RPMI8226 (cell line): ENCODE measurements at places on chromosomes 2 and 18.

DNA sequence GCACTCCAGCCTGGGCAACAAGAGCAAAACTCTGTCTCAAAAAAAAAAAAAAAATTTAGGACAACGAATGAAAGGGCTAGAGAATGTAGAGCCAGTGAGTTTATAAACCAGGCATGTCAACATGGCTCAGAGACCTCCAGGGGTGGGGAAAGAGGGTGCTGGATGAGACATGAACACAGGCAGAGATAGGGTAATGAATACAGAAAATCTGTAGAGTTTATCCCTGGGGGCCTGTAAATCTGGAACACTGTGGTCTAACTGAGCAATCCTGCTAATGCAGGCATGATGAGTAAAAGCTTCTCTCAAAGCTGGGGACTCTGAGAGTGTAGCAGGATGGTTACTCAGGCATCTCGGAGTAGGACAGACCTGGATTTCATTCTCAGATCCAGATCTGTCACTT is 59.2 kb upstream of the IGFBP2 start:
- no peak for DNase-seq

GRCh38 chr2:29469961-29470360 is 354.7 kb downstream of the CLIP4 start:
- no peak for DNase-seq

GRCh38 chr2:168186452-168186851 is 60.9 kb downstream of the STK39 start:
- DNase-seq = no peak

GRCh38 chr2:240369801-240370585 is 65.5 kb upstream of the GPC1 start:
- DNase-seq = peak; percentile 64

GRCh38 chr2:189254268-189254883 is 74.8 kb upstream of the COL5A2 start:
- no peak for DNase-seq

- DNase-seq = no peak
Observed at GRCh38 chr2:209314653-209315052, 109.2 kb upstream of the MAP2 start.

- DNase-seq = no peak
Observed at GRCh38 chr2:180322781-180323180, 315.7 kb upstream of the CWC22 start.

GRCh38 chr18:56541340-56541739 is 97.1 kb downstream of the TXNL1 start:
- DNase-seq = peak; percentile 12

DNA sequence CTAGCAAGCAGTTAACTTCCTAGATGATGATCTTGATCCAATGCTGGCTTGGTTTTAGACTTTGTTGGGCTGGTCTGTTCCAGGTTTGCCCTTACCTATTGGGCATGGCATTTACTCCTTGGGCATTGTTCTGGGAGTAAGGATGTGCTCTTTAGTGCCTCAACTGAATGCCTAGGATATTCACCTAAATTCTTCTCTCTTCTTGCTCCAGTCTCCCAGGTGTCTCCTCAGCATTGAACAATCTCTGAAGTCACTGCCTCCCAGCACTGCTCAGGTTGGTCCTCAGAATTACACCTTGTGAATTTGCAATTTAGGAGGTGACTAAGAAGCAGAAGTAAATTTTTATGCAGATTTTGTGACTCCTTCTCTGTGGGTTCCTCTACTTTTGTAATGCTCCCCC is 307.7 kb upstream of the COL3A1 start:
- DNase-seq = no peak

DNA sequence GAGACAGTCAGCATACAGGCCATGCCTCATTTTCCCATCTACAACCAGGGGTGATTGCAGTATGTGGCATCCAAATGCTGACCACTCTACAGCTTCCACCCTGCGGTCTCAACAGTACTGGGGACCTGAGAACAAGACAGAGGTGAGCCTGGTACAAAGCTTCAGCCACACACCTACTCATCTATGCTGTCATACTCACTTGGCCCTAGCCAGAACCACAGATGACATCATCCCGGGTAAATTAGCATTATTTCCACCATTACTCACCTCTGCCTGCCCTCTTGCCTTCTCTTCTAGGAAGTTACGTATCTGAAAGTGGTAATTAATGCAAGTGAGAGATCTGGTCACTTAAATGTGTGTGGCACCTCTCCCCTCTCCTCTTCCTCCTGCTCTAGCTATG is 208.2 kb upstream of the ARL4C start:
- no peak for DNase-seq

GRCh38 chr2:109333414-109334210 is 204.6 kb downstream of the SH3RF3 start:
- no peak for DNase-seq

DNA sequence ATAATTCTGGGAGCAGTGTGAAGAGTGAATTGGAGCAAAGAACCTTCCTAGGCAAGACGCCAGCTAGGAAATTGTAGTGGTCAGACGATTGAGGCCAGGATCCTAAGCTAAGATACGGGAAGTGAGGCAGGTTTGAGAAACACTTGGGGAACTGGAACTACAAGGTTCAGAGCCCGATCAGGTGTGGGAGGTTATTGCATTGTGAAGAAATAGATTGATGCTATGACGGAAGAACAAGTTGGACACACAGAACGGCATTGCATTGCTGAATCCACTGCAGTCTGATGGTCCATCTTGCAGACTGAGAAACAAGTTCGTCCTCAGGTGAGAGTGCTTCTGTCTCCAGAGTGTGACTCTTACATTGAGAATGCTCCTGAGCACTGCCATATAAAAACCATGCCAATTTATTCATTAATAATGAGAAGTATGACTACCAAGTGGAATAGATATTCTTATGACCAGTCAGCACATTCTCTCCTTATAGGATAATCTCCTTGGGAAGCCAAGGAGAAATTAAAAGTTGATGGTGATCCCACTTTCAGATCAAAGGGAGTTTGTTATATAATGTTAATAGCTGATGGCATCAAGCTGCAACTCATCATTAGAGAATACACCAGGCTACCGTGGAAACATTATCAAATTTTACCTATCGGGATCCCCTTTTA is 30.9 kb downstream of the ANTXR1 start:
- DNase-seq = no peak

DNA sequence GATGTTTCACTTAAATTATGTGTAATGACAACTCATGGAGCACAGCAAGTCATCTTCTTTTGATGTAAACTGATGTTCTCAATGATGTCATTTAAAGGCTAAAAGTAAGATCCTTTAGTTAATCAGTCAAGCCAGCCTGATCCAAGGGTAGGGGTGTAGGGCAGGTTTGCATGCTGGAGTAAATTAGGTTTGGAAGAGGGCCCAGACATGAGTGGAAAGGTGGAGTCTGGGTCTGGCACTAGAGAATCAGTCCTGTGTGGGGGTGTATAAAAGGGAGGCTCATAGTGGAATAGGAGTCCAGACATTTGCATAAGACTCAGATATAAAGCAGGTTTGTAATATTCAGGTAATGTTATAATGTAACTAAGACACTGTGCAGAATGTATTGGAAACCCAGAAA is 88.8 kb upstream of the NYAP2 start:
- DNase-seq = no peak

- no peak for DNase-seq
Observed at GRCh38 chr2:98917031-98917471, 19.0 kb downstream of the CRACDL start.

DNA sequence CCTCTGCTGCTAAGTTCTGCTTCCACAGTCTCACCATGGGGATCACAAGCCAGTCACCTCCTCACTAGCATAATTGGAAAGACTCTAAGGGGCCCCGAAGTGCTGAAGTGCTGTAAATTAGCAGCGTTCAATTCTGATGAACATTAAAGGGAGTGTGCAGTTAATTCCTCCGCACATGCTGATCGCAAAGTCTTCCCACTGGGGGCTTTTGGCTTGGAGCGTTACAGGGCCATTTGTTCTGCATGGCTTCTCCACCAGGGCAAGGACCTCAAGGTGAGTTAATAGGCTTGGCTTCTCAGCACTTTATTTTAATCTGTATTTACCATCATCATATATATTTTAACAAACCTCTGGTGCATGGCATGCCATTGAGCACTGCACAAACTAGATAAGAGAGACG is 216.3 kb upstream of the PARD3B start:
- no peak for DNase-seq

GRCh38 chr2:160928854-160929301 is 231.3 kb upstream of the TANK start:
- DNase-seq = no peak

DNA sequence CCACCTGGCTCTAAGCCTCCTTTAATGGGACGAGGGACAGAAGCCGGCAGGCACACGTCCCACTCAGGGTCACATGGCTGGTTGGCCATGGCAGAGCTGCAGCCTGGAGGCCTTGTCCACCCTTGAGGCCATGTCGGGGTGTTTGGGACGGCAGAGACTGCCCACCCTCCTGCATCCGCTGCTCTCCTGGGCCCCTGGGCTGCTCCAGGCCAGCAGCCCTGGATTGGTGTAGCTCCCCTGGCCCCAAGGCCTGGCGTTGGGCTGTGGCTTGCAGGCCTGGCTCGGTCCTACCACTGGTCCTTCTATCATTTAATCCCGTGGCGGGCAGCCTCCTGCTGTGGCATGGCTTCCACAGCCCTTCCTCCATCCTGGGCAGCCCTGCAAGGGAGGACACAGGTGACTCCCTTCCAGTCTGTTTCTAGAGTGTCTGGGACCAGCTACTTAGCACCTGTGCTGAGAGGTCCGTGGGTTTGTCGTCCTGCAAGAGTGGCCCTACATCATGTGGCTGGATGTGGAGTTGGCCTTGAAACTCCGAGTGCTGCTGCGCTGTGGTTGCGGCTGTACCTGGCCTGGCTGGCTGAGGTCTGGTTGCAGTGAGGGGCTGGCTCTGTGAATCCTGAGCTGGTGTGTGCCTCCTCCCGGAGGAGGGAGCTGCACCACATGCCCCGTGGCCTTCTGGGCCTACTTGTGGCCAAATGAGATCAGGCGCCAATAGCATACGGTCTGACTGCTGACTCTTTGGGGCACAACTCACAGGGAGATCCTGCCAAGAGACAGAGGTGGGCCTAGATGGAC is 67.3 kb downstream of the SH3RF3 start:
- DNase-seq = no peak

GRCh38 chr2:95004711-95005110 is 20.8 kb upstream of the MAL start:
- no peak for DNase-seq

GRCh38 chr18:60259052-60259681 is 113.4 kb downstream of the MC4R start:
- no peak for DNase-seq

DNA sequence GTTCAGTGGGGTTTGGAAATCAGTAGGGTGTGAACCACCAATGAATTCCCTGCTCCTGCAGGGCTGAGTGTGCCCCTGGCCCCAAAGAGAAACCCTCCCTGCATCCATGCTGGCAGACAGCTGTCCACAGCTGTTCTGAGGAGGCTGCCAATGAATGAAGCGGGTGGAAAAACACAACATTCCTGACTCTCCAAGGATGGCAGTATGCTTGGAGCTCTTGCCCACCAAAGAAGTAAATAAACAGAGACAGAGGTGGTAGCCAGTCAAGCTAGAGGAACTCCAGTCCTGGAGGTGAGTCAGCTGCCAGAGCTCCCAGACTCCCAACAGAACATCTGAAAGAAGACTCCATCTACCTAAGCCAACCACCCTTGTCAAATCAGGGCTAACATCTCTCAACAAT is 6.2 kb downstream of the ZBTB7C start:
- DNase-seq = no peak

GRCh38 chr2:159620796-159621195 is 4.4 kb upstream of the BAZ2B start:
- DNase-seq = no peak

DNA sequence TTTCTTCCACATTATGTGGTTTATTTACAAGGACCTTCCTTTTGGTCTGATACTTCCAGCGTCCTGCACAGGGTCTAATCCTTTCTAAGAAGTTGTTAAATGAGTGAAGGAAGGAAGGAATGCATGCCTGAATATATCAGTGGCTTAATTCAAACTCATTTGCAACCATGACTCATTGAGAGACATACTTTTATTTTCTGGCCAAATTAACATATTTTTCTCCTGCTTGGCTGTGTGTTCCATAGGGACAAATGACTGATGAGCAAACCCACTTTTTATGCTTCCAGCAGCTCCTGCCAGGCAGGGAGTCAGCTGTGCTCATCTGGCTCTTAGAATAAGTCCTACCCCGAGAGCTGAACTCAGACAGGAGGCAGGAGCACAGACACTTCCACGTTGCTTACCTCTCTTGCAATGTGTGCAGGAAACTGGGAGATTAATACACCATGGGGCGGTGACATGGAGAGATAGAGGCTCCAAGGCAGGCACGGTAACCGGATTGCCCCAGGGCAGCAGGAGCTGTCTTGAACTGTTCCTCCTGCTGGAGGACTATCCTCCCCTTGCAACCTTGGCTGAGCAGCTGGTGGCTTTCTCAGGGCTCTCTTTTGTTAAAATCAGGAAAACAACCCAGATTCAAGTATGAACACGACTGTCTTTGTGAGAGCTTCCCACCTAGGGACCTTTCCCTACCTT is 667.5 kb upstream of the HS6ST1 start:
- no peak for DNase-seq

DNA sequence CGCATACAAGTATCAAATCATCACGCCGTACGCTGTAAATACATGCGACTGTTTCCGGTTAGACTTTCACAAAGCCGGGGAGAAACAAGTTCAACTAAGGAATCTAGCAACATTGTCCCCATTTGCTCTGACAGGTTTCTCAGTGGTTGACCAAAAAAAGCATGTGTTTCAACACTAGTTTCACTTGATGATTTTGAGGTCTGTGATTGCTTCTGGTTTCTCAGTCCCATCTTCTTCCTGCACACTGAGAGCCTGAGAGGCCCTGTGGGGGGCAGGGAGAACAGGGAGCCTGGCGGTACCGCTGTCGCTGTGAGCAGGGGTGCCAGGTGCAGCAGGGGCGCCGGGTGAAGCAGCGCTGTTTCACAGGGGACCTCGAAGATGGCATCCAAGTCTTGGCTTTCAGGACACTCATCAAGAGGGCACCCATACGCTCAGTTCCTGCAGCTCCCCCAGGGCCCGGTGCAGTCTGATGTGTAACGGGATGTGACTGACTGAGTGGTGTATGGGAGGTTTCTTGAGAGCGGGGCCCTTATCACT is 270.9 kb downstream of the TWIST2 start:
- no peak for DNase-seq

- no peak for DNase-seq
Observed at GRCh38 chr2:149001496-149001895, 37.0 kb upstream of the LYPD6B start.

DNA sequence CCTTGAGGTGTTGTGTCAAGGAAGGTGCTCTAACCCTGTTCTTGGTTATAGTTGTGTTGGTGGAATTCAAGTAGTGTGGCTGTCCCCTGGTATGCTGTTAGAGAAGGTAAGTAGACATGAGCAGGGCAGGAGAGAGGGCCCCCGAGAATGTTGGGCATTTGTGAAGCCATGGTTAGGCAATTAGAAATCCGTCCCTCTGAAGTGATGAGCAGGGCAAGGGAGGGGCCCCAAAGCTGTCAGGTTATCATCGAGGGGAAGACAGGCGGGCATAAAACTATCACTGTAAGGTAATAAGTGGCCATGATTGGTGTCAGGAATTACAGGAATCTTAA is 5.2 kb downstream of the XRCC5 start:
- no peak for DNase-seq

DNA sequence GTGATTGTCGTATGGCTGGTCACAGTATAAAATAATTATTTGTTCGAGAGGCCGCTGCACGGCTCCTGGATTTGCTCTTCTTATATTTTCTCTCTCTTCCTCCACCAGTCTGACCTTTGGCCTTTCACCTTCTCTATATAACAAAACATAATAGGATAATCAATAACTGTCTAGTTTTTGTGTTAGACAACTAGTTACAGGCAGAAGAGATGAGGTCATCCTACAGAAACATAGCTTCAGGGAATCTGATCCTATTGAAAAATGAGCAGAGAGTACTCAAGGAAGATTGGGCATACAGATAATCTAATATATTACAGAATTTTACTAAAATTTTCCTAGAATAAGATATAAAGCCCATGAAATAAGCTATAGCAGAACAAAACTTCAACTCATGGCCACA is 731.3 kb upstream of the SLC39A10 start:
- DNase-seq = no peak
